SJSA1 (cell line): ENCODE measurements at places on chromosomes 7 and 10. TPM values are rescaled to one million over a fixed set of nuclear protein-coding genes. Genes with fewer than 3 reads are reported as not detected.

Gene GIMAP1
- not detected in 2 replicates for total RNA-seq

Gene PEX1
- total RNA-seq: 9.8 and 10.8 TPM in 2 replicates

Gene ARL3
- total RNA-seq: 12.1 and 14.3 TPM in 2 replicates

- no peak for DNase-seq
Measured at GRCh38 chr10:128499956-128500355, 373.7 kb upstream of the MKI67 start.

GRCh38 chr10:27713941-27714340 lies 31.7 kb downstream of the MKX start:
- DNase-seq: no peak
